ENCODE measurements at places on chromosomes 6 and 20.

- peak; percentile 76 for DNase-seq
Measured at GRCh38 chr20:5691918-5692618, 58.1 kb upstream of the SHLD1 start.

DNA sequence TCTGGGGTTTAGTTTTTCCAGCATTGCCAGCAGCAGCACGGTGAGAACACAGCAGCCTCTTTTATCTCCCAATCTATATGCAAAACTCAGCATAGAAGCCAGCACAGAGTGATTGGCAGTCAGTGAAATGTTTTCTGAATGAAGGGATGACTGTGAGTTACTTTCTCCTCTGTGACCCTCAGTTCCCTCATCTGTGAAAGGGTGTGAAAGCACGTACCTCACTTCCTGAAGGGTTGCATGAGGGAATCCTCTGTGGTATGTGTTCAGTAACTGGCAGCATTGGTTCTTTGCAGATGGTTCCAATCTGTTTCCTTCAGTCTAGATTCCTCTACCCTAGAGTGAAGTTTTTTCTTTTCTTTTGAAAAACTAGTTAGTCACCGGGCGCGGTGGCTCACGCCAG, 40.0 kb downstream of the EFCAB8 start:
- no peak for DNase-seq

- DNase-seq: no peak
Measured at GRCh38 chr6:21454262-21454661, 139.3 kb upstream of the SOX4 start.

DNA sequence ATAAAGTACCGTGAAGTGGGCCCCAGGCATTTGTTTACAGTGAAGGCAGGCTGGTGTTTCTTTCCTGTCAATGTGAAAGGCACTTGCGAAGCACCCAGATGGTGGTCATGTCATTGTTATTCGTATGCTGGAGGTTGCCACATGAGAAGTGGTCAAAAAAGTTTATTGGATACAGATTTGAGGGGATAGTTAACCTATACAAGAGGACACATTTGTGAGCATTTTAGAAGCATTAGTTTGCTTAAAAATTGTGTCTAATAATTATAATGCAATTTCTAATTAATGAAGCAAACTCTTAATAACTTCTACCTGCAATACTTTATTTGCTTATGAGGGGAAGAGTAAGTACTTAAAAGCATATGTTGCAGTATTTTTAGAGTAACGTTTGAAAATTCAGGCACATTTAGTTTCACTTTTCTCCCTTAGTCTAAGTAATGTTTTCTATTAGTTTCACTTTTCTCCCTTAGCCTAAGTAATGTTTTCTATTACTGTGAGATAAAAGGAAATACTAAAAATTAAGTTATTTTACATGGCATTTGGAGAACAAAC, 120.7 kb upstream of the CLDN20 start:
- DNase-seq: no peak

GRCh38 chr20:36399147-36399968, 93.2 kb downstream of the DLGAP4 start:
- DNase-seq: peak; percentile 70

DNA sequence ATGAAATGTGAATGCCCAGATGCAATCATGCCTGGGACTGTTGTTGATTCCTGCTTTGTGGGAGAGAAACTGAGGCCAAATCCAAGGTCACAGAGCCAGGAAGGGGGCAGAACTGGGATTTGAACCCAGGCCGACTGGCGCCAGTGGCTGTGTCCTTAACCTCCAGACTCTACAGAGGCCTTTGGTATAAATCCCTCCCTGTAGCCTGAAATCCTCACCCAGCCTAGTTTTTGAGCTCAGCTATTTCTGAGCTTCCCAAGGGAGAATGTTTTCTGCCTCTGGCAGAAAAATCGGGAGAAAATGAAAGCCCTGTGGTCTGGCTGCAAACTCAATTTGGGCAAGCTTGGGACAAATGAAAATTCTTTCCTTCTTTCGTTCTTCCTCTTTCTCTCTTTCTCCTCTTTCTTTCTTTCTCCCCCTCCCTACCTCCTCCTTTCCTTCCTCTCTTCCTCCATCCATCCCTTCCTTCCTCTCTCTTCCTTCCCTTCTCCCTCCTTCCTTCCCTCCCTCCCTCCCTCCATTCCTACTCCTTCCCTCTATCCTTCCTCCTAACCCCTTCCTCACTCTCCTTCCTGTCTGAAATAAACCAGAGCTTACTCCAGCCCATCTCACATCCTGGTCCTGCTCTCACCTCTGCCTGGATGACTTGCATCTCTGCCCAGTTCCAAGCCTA, 34.9 kb downstream of the SNAI1 start:
- DNase-seq: no peak

- DNase-seq: no peak
Measured at GRCh38 chr20:50004229-50004628, 21.4 kb downstream of the SNAI1 start.

DNA sequence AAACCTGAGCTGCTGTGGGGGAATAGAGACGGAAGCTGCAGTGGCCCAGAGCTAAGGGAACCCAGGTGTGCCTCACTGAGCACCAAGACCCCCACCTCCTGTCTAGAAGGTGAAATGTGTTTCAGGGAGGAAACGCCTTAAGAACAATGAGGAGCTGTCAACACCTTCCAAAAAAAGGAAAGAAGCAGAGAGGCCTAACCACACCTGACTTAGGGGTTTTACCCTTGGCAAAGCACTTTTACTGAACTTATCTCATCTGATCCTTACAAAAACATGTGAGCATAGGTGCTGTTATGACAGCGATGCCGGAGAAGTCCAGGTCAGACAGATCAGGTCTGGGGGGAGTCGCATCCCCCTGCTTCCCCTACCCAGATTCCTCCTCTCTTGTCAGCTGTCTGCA, 16.1 kb upstream of the CDKN1A start:
- DNase-seq: peak; percentile 58

GRCh38 chr6:14717307-14717706, 528.6 kb upstream of the JARID2 start:
- peak; percentile 17 for DNase-seq

GRCh38 chr6:152576525-152576924, 60.6 kb downstream of the SYNE1 start:
- no peak for DNase-seq

DNA sequence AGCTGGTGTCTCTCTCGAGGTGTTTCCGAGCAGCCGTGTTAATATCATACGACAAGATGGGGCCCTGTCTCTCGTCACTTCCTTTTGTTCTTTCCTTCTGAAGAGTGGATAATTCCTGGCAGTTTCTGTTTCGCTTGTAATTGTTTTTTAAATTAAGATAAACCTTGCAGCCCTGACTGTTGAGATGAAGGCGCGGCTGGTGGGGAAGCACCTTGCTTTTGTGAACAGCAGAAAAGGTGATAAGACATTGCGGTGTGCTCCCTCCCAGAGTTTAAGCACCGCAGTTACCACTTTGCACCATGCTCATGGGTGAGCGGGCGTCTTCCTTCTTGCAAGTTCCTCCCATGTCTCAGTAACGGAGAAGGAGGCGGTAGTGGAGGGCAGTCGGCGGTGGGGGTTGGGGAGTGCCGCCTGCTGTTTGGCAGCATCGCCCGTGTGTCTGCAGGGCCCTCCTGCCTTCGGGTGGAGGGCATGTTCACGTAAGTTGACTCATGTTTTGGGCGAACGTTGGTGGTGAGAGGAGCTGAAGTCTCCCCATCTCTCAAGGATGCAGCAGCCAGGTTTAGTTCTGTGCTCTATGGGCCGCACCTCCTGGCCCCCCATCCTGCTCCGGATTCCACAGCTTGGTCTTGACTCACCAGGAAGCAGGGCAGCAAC, 345.9 kb downstream of the TAF4 start:
- DNase-seq: no peak

- DNase-seq: no peak
Measured at GRCh38 chr6:146990284-146990683, 213.9 kb upstream of the STXBP5 start.

DNA sequence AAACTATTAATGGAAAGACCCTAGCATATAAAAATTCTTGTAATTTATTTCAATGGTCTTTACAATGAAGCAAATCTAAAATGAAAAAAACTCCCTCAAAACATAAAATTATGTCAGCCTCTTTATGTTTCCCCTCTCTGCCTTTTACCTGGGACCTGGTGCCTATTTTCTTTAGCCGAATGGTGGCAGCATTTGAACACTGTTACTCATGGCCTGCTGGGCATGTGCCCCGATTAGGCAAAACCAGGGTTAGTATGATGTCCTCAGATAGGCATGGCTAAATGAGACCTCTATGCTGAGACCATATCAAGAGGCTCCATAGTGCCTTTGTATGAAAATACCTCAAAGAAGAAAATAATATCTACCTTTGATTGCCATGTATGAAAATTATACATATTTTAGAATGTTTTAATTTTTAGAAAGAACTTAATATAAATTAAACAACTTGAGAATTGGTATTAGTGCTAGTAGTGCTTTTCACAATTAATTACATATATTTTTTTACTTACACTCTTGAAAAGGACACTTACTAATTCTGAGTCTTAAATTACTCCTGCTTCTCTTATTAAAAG, 22.5 kb upstream of the C6orf58 start:
- peak; percentile 87 for DNase-seq

DNA sequence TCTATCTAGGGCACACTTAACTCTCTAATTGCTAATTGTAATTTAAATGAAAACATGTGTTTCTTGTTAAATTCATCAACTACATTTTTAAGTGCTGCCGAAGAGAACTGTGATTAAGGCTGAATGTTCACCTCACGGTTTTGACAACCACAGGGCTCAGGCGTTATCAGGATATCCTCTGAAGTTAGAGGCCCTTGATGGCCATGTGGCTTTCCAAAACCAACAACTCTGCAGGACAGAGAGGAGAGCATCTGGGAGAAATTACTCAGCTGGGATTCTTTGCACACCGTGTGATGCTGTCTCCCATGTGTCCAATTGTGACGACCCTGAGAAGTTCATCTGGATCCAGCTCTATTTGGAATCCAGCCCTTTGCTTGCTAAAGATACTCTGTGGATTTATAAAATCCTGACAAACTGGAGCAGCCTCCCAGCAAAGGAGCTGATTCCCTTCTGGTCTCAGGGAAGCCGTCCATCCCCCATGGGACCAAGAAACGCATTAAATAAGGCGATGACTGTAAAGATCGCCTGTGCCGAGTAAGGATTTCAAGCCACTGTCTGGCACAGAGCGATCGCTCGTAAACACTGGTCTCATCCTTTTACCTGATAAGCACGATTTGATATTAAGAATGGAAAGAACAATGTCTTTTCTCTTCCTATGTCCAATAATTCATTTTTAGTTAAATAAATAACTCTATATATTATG, 401.1 kb downstream of the CD83 start:
- peak; percentile 16 for DNase-seq

- DNase-seq: no peak
Measured at GRCh38 chr20:37726321-37726720, 32.5 kb downstream of the CTNNBL1 start.
